ENCODE measurements at places on chromosomes 2 and 18. TPM values are rescaled to one million over a fixed set of nuclear protein-coding genes. Genes with fewer than 3 reads are reported as not detected.

DNA sequence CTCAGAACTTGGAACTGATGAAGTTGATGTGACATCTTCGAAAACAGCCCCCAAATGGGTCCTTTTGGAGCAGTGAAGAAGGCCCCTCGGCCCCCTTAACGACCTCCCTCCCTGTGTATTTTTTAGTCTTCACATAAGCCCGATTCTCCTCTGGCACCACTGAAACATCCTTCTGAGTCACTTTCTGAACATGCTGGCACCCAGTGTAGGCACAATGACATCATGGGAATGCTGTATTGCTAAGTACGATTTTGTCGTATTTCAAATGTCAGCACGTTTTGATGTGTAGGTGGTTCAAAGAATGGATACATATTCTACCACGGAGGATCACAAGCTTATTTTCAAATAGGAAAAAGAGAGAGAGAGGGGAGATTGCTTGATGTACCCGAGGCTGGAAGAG is 111.7 kb upstream of the RIOK3 start:
- no peak for DNase-seq

DNA sequence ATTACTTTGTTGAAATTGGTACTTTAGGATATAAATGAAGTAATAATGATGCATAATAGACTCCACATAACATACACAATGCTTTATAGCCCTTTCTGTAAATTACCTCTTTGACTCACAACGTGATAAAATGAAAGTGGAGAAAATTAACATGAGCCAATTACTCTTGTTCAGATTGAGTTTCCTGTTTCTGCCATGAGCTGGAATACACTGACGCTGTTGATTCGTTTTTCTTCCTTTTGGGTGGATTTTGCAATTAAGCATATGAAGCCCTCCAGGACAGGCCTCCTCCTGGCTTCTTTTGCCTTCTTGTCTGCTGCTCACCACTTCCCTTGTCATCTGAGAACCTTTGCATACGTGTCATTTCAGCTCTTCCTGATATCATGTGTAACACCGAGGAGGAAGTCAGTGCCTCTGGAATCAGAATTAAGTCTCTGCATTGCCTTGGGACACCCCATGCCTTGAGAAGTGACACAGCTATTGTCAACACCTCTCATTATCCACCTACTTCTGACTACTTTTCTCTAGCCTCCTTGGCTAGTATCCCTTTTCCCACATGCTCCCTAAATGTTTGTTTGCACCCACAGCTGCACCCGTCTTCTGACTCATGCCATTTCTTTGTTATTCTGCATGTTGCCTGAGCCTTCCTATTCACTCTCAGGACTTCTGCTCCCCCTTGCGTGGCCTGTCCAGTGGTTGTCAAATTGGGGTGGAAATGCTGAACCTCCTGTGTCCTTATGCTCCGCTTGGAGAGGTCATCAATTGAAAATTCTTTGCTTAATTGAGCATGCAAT is 134.1 kb downstream of the FMNL2 start:
- peak; percentile 58 for DNase-seq

Gene ADCY3
- total RNA-seq: 37.2 TPM

DNA sequence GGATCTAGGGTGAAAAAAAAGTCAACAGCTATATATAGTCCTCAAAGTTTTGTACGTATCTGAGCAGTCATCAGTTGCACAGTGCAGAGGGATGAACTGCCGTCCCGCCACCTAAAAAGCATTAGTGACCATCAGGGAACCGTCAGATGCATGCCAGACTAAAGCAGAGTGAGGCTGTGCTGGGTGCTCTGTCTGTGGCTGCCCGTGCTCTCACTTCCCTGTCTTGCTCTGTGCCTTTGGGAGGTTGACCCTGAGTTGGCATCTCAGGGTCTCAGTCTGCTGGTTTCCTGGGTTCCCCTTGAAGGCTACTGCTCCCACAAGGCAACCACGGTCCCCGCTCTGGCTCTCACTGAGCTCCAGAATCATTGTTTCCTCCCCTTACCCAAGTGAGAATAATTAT is 11.1 kb downstream of the CLUL1 start:
- no peak for DNase-seq

- DNase-seq: no peak
These were observed 58.0 kb upstream of the BOD1L2 start for GRCh38 chr18:57088883-57089282.

Gene MYO7B
- not detected for total RNA-seq

Gene C2orf66
- 0.15 TPM for total RNA-seq

DNA sequence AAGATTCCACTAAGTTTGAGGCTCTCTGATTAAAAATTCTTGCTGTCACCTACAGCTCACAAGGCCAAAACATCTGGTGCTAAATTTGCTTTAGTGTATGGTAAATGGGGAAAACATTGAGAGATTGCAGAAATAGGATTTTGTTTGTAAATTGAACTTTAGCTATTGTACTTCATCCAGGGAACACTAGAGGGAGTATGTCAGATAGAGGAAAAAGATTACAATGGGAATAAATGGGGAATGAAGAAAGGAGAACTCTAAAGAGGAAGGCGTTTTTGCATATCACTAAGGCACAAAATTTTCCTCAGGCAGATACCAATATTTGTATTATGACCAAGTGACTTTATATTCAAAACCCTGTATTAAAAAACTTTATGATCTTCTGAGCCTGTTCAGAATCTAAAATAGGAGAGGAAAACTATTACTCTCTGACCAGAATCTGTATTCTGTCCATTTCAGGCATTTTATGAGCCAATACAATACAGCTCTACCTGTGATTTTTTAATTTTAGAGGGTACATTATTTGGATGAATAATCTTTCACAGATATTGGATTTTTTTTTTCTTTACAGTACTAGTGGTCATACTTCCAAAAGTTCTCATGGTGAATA is 52.3 kb upstream of the ITGB6 start:
- no peak for DNase-seq

DNA sequence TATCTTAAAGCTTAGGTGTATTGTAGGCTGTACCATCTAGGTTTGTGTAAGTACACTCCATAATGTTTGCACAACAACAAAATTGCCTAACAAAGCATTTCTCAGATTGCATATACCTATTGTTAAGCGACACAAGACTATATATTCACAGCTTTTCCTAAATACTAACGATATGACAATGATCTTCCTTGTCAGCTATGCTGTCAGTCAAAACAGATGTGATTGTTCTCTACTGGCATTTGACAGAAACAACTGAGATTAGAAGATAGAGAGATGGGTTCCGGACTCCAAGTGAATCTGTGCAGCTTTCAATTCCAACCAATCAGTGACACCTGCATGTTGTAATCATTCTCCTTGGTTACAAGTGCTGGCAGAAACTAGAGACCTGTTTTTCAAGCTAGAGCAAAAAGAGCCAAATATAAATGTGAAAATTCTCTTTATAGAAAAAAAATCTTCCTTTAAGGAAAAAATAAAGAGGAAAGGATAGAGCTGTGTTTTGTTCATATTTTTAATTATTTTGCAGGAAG is 1232.3 kb upstream of the SLC39A10 start:
- no peak for DNase-seq

Gene EML6
- total RNA-seq: 1.7 TPM

DNA sequence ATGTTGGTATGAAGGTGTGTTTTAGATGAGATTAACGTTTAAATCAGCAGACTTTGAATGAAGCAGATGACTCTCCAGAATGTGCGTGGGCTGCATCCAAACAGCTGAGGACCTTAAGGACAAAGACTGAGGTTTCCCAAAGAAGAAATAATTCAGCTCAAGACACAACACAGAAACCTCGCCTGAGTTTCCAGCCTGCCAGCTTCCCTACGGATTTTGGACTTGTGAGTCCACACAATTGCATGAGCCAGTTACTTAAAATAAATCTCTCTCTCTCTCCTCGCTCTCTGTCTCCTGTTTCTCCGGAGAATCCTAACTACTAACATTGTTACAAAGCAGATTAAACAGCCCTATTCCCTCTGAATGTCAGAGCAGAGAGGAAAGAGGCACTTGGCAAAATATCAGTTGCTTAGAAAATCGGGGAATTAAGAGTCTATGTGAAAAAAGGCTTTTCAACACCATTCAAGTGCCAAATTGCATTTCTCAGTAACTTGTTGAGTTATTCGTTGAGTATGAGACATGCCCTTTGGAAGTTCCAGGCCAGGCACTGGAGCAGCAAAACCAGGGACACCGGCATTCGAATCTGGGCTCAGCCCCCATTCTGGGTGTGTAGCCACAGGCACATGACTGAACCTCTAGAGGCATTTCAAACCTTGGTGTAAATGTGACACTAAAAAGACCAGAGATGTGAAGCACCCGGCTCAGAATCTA is 174.6 kb upstream of the PID1 start:
- DNase-seq: no peak

Gene TNFAIP6
- total RNA-seq: not detected

DNA sequence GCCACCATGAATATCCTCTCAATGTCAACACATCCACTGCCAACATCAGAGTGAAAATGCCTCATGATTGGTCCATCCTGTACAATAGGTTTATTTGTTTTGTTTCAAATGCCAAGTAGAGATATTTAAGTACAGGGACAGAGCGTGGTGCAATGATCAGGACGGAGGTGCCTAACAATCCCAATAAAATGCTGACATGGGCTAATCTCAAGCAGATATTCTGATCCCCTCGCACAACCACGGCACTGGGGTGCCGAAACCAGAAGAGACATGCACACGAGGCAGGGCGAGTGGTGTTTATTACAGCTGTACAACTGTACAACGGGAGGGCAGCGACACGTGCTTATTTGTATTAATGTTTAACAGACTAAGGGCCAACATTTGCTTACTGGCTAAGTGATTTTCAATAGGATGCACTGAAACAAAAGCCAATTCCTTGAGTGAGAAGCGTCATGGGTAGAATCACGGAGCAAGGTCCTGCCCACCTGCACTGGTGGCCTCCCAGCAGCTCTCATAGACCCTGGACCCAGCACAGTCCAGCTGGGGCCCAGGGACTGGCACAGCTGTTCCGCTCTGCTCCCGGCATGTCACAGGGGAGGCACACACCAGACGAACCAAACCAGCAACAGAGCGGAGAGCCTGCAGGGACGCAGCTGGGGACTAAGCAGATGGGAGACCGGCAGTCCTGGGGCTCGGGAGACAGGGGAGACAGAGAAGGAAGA is 101.4 kb downstream of the HDAC4 start:
- peak; percentile 23 for DNase-seq

DNA sequence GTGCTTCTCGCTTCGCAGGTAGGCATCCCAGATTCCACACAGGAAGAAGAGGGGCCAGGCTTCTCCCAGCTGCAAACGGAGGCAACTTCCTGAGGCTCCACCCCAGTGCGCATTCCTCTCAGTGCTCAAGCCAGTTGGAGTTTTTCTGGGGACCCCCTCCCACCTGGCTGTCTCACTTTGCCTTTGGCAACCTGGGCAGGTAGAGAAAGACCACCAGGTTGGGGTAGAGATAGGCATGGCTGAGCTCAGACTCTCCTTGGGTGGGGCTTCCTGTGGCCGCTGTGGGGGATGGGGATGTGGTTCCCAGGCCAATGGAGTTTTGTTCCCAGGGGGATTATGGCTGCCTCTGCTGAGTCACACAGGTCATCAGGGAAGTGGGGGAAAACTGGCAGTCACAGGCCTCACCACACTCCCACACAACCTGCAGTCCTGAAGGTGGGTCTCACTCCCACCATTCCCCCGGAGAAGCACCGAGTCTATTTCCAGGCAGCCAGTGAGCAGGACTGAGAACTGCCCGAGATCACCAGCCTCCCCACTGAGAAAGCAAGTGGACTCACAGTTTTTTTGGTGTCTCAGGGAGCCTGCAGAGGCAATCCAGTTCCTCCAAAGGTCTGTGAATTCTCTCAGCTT is 38.1 kb downstream of the SLC39A10 start:
- peak; percentile 91 for DNase-seq

Gene TRIB2
- 31.7 TPM for total RNA-seq

- DNase-seq: no peak
These were observed 642 bp upstream of the SRSF7 start for GRCh38 chr2:38751596-38752410.

DNA sequence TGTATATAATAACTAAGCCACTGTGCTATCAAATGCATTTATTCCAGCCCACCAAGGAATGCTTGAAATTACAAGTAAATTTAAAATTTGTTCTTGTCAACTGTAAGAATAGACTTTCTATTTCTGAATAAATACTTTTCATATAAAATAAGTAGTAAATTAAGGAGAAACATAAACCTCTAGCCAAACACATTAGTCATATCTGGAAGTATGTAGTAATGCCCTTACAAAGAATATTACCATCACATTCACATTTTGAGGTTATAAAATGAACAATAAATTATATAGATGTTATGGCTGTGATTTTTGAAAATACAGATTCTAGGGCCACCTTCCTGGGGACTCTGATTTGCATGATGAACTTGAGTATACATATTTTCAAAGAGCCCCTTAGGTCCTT is 54.7 kb downstream of the SERPINB7 start:
- no peak for DNase-seq

GRCh38 chr2:144015036-144015435 is 504.9 kb downstream of the ZEB2 start:
- no peak for DNase-seq

DNA sequence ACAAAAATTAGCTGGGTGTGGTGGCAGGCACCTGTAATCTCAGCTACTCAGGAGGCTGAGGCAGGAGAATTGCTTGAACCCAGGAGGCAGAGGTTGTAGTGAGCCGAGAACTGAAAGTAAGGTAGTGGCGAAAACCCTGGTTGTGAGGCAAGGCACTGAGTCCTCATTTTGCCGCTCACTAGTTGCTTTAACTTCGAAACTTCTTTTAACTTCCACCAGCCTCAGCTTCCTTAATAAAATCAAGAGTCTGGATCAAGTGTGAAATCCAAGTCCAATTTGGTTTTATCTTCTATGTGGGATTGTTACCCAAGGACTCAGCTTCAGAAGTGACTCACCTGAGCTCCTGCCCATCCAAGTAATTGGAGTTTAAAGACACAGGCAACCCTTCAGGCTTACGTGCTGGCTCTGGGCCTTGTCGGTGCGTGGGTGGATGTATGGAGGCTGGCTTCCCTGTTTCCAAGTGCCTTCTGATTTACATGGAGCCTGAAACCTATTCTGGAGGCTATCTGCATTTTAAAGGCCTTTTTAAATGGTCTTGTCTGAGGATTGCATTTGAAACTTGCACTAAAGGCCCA is 374.2 kb upstream of the ID2 start:
- peak; percentile 41 for DNase-seq

Gene CSRNP3
- total RNA-seq: 13.6 TPM

Measured in endodermal cell (in vitro differentiated cells).